ENCODE measurements at places on chromosomes 5 and 9.

DNA sequence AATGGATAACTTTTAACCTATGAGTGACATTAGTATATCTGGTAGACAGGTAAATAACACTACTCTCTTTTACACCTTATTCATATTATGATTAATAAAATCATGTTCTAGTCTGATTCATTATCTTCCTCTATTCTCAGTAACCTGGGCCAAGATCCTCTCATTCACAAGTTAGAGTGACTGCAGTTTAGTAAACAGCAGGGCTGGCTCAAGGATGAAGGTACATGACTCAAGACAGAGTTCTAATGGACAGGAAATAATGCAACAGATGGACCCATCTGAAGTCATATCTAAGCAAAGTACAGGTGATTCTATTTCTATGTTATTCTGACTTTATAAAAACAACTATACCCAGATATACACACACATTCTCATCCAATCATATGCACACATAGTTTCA, 582.5 kb upstream of the CDH18 start:
- DNase-seq = no peak

- DNase-seq = no peak
Observed at GRCh38 chr9:129458155-129458661, 162.7 kb downstream of the C9orf50 start.

DNA sequence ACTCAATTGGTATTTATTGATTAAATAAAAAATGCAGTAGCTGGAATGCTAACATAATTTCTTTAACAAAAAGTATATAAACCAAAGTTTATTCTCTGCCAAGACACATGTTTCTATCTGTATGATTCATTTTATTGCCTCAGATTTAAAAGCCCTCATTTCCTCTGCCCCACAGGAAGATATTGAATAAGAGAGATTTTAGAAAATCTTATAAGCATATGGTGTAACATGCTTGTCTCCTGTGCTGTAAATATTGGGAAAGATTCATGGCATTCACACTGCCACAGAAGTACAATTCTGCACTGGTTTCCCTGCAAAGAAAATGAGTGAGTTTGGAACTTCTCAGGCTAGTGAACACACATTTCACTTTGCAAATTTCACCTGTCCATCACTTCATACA, 134.9 kb upstream of the FBXL7 start:
- DNase-seq = no peak

DNA sequence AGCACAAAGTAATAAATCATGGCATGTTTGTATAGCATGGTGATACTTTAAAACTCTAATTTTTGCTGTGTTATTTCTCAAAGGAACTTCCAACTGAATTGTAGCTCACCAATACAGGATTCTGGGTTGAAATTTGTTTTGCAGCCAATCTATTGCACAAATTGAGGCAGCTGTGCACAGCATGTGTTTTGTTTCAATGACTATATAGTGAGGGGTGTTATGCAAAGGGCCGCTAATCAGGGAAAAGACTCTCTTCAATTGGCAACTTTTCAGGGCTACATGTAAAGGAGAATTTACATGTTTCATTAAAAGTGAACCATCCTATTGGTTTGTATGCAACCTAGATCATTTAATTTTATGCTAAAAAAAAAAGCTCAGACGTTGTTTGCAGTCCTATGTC, 44.6 kb downstream of the PLPPR1 start:
- DNase-seq = no peak

DNA sequence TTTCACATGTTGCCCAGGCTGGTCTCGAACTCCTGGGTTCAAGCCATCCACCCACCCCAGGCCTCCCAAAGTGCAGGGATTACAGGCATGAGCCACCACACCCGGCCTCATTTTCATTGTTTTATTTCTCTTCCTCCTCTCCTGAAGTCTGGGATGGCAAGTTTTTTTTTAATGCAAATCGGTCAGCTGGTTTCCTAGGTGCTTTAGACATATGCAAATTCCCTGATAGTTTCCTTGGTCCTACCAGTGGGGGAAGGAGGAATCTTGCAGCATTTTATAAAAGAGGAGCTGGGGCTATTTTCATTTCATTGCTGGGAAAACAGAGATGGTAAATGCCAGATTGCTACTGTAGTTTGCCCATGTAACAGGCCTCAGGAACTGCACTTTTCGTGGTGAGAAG, 179.4 kb downstream of the ACTL7B start:
- no peak for DNase-seq

GRCh38 chr5:39409033-39409432, 15.7 kb downstream of the DAB2 start:
- DNase-seq = no peak

GRCh38 chr9:123484130-123484529, 128.1 kb downstream of the CRB2 start:
- no peak for DNase-seq

DNA sequence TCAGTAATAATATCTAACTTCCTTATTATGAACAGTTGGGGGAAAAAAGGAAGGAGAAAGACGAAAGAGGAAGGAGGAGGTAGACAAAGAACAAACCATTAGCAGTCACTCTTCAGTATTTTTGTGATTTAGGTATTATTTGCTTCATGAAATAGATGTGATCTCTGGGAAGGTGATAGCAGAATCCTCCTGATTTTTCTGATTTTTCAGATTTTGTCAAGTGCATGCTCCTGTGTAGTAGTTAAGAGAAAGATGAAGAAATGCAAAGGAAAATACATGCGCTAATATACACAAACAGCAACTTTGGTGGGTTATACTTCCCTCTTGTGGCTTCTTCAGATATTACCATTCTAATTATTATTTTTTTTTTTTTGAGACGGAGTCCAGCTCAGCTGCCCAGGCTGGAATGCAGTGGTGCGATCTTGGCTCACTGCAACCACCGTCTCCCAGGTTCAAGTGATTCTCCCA, 31.6 kb downstream of the LMNB1 start:
- no peak for DNase-seq

DNA sequence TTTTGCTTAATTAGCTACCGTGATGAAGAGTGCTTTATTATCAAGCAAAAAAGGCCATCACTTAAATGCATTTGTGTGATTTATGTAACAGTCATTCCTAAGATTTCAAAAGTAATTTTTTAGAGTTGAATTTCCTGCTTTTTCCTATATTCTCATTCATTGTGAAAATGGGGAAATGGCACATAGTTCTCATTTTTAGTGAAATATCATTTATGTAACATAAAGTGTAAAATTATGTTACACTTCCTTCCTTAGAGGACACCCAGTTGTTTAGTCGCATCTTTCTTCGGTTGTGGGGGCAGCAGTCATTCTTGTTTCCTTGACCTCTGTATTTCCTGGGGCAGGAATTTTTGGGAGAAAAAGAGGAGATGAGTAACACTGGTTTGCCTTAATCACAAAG, 142.8 kb downstream of the MAST4 start:
- no peak for DNase-seq

DNA sequence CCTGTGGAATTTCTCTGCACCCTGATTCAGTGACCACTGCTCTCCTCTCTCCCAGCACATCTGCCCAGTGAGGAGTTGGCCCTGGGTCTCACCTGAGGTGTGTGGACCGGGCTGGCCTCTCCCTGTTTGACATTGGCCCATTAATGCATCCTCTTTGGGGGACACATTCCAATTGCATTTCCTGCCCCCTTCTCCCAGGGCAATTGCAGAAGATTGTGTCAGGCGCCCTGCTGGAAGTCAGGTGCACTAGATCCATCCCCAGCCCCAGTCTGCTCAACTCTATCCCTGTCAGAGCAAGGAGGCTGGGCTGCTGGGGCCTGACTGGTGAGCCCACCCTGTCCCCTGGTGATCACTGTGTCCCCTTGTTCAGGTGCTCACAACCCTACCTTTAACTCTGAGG, 84.5 kb downstream of the LMX1B start:
- no peak for DNase-seq

DNA sequence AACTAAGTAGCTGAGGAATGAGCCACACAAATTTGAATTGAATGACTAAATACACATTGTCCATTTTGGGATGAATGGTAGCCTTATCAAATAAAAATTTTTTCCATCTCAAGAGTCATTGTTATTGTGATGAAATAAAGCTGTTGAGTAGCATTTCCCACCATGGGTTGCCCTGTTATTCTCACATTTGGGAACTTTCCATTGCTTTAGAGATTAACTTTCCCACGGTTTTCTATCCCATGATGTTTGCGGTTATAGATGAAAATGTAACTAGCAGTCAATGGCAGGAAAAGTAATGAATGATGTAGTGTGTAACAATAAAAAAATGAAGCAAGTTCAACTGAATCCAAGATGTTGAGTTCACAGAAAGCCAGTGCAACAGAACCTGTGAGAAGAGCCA, 59.9 kb upstream of the PLPP1 start:
- DNase-seq = no peak

DNA sequence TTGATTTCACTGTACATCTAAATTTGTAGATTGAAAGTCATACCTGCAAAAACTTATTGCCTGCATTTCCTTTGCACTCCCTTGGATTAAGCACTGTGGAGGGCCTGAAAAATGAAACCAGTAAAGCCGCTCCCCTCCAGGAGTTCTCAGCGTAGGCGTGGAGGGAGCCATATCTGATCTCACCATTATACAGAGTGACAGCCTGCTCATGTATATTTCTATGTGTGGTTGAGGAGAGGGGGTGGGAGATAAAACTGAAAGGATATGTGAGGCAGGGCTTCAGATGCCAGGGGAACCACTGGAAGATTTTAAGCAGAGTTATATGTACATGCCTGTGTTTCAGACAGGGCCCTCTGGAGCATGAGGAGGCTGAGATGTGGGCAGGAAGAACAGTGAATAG, 303.0 kb downstream of the MSX2 start:
- no peak for DNase-seq

GRCh38 chr9:129493002-129493705, 127.7 kb downstream of the C9orf50 start:
- no peak for DNase-seq

DNA sequence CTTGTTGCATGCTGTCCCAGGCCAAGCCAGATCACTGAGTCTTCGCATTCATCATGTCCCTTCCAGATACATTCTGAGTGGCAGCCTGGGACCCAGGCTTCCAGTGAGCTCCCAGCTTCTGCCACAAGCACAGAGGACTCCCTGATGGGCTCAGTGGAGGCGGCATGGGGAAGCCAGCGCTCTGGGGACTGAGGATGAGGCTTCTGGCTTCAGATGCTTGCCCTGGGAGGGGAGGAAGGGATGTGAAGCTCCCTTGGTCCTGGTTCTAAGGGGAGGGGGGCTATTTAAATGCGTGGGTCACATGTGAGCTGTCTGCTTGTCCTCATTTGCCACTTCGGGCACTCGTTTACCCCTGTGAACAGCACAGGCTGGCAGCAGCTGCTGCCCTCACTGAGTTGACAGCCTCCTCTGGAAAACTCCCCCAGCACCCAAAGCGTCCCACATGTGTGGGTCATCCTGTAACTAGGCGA, 174.0 kb downstream of the NR3C1 start:
- DNase-seq = no peak

GRCh38 chr5:111129938-111130337, 37.8 kb downstream of the WDR36 start:
- DNase-seq = no peak

DNA sequence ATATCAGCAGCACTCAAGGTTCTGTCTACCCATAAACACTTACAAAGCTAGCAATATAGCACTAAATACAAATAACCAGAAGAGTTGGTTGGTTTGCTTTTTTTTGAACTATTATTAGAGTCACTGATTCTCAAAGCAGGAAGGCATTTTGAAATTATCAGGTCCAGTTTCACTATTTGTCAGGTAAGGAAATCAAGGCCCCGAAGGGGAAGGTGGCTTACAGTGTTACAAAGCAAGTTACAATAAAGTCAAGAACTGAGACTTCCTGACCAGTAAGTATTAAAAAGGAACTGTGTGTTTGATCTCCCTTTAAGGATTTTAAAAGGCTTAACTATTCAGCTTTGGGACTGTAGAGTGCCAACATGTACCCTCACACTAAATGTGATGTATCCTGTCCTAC, 10.8 kb downstream of the C5orf15 start:
- DNase-seq = no peak

DNA sequence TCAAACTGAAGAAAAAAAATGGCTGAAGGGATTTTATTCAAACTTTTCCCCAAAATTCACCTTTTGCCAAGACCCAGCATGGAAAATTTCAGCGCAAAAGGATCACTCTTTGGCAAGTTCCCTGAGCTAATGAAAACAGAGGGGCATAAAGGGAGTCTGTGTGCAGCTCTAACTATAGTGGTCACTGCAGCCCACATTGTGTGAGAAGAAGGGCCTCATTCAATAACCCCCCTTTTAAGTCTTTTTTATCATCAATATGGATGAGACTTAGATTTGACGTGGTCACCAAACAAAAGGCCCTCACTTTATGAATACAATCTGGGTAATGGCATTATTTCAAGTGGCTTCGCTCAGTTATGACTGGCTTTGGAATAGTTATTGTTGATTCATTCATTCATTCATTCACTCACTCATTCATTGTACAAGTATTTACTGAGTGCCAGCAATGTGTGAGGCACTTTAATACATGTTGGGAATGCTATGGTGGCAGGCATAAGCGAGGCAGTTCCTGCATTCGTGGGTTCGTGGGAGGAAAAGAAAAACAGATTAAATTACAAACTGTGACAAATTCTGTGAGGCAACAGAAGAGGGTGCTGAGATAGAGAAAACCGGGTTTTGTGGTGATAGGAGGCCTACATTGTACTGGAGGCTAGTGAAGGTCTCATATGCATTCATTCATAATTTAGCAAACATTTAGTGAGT, 145.7 kb upstream of the KLF4 start:
- DNase-seq = no peak

DNA sequence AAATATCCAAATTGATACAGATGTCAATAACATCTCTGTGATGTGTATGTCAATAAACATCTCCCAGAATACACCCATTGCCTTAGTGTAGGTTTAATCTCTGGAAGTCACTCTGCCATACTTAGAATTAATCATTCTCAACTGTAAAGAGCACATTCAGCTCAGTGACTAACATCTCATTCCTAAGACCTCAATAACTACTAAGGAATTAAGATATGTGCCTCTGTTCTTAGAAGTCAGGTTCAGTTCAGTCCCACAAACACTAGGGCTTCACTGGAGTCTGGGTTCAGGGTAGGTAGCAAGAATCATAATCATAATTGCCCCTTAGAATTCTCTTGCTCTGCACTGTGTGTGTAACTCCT, 31.7 kb downstream of the UGCG start:
- no peak for DNase-seq

GRCh38 chr9:92617951-92618510, 51.9 kb downstream of the IPPK start:
- DNase-seq = no peak

GRCh38 chr9:20693068-20693467, 9.0 kb downstream of the FOCAD start:
- no peak for DNase-seq
